ENCODE measurements at places on chromosomes 7 and 10.

- no peak for DNase-seq
Observed at GRCh38 chr10:6640433-6641040, 60.5 kb upstream of the PRKCQ start.

GRCh38 chr10:97737770-97738265 is 890 bp downstream of the ZFYVE27 start:
- DNase-seq, result no peak

DNA sequence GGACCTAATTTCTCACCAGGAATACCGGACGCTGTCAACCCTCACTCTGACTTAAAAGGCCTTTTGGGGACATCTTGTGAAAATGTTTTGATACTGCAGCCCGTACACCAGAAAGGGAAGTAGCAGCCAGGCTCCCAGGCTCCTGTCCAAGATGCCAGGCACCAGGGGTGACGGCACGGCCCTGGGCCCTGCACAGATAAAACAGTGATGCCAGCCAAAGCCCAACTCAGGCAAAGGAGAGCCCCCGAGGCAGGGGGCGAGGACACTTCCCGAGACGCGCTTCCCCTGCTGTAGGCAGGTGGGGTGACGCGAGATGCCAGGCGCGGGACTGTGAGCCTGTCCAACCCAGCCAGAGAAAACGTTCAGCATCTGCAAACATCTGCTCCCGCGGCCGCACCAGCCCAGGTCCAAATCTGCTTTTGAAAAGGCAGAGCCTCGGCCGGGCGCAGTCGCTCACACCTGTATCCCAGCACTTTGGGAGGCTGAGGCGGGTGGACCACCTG is 15.7 kb downstream of the ZFAND2A start:
- no peak for DNase-seq

DNA sequence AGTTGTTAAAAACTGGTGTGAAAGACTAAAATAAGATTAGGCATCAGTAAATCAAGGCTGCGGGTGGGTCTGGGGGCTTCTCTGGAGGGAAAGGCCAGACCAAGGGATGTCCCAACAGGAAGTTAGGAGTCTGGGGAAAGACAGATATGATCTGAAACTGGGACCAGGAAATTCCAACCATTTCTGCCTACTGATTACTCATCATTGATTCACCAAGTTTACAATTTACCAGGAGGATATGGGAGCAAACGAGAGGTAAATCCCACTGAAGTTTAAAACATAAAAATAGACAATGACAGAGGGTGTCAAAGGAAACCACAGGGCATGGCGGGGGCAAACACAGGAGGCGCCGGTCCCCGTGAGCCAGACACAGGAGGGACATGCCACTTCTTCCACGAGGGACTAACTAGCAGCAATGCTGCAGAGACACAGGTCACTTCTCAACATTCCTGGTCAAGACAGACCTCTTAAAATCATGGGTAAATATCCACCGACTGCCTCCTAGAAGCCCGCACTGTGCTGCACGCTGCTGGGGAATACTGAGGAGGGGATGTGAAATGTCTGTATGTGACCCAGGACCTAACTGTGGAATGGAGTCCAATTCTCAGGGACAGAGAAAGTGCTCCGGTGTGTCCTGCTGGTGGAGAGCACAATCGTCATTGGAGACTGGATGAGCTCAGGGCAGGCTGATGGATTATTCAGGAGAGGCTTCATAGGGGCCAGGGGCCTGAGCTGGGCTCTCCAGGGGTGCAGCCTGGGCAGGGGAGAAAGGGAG is 153.4 kb upstream of the KLF14 start:
- no peak for DNase-seq

GRCh38 chr7:1040790-1041189 is 3.6 kb upstream of the GPR146 start:
- no peak for DNase-seq

- no peak for DNase-seq
Observed at GRCh38 chr7:28130277-28130676, 50.3 kb downstream of the JAZF1 start.

GRCh38 chr7:3548815-3549214 is 247.8 kb downstream of the SDK1 start:
- DNase-seq, result no peak

- no peak for DNase-seq
Observed at GRCh38 chr7:12028508-12028907, 182.6 kb upstream of the TMEM106B start.

DNA sequence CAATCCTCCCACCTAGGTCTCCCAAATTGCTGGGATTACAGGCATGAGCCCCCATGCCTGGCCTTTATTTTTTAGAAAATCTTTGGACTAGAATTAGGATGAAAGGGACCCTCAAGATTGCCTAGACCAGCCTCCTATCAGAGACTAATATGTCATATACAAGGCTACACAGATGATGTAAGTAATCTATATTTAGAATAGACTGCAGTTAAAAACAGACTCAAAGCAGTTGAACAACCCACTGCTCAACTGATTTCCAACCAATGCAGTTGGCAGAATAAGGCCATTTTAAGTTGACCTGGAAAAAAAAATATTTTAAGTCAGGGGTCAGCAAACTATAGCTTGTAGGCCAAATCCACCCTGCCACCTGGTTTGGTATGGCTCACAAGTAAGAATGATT is 27.7 kb downstream of the PSPH start:
- DNase-seq, result no peak

GRCh38 chr7:138854115-138854645 is 56.2 kb upstream of the ATP6V0A4 start:
- no peak for DNase-seq

- no peak for DNase-seq
Observed at GRCh38 chr10:122029499-122030199, 40.7 kb downstream of the TACC2 start.

- DNase-seq, result no peak
Observed at GRCh38 chr10:74880041-74880440, 53.6 kb downstream of the KAT6B start.

GRCh38 chr10:110209926-110210673 is 2.7 kb downstream of the MXI1 start:
- no peak for DNase-seq

GRCh38 chr10:68231106-68231816 is 652 bp downstream of the ATOH7 start:
- no peak for DNase-seq

GRCh38 chr7:157495594-157495993 is 158.8 kb downstream of the DNAJB6 start:
- no peak for DNase-seq

DNA sequence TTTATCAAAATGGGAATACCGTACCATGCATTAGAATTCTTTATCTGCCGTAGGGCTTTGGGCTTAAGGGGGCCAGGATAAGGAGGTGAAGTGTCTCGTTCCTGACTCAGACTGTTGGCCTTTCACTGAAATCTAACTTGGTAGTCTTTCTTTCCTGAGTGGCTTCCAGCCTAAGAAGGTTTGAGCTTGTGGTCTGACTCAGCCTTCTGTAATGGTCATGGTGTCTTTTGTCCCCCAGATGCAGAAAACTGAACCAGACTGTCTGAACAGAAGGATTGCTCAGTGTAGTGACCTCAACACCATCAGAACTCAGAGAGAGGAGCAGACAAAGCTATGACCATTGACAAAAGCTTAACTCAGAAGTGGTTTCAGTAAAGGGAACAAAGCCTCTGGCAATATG is 39.5 kb downstream of the WNT2 start:
- DNase-seq, result no peak

GRCh38 chr7:143233816-143234532 is 12.1 kb downstream of the TAS2R40 start:
- no peak for DNase-seq

- DNase-seq, result no peak
Observed at GRCh38 chr10:87656431-87657072, 3.1 kb upstream of the PAPSS2 start.

DNA sequence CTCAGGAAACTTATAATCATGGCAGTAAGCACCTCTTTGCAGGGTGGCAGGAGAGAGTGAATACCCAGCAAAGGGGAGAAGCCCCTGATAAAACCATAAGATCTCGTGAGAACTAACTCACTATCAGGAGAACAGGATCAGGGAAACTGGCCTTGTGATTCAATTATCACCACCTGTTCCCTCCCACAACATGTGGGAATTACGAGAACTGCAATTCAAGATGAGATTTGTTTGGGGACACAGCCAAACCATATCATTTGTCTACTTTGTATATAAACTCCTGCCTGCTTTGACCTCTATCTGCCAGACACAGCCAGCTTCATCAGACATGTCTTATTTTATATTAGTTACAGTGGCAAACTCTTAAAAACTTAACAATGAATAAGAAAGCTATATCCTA is 50.4 kb downstream of the ARMC3 start:
- no peak for DNase-seq

GRCh38 chr7:46230990-46231305 is 309.9 kb upstream of the IGFBP3 start:
- DNase-seq, result no peak

- no peak for DNase-seq
Observed at GRCh38 chr10:32050177-32050576, 6.0 kb downstream of the KIF5B start.

DNA sequence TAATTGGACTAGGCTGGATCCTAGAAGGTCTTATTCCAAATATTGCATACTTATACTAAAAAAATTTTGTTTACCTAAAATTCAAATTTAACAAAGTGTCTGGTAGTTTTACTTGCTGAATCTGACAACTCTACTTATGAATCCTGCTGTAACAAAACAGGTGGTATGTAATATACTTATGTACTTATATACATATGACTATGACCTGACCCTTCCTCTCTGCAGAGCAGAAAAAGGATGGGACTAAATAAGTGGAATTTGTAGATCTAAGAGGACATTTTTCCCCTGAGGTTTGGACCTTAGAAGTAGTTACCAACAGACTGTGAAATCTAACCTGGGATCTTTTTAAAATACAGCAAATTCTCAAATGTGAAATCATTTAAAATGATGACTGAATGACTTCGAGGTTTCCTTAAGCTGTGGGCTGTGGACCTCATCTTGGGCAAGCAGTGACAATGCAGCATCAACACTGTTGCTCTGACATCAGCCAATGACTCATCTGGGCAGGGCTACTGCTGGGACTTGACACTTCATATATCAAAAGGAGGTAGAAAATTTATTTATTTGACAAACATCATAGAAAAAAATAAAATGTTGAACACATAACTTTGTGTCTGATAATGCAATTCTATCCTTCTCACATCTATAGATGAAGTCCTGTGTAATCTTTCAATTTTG is 73.6 kb downstream of the RELN start:
- no peak for DNase-seq

DNA sequence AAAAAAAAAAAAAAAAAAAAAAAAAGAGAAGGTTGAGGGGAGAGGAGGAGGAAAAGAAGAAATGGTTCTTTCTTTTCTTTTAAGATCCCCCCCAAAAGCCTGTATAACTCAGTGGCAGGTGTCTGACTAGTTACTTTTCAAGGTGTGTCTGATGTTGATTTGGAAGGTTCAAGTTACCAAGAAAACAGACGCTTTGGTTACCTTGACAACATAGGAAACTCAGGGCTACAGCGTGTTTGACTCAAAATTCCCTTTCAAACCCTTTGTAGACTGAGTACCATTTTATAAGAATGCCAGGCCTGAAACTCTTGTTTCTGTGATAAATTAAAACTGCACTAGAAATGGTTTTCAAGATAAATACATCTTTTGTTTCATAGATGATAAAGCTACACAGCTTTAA is 286.8 kb downstream of the SKIDA1 start:
- DNase-seq, result no peak

- DNase-seq, result no peak
Observed at GRCh38 chr7:138167222-138167621, 91.0 kb downstream of the AKR1D1 start.

DNA sequence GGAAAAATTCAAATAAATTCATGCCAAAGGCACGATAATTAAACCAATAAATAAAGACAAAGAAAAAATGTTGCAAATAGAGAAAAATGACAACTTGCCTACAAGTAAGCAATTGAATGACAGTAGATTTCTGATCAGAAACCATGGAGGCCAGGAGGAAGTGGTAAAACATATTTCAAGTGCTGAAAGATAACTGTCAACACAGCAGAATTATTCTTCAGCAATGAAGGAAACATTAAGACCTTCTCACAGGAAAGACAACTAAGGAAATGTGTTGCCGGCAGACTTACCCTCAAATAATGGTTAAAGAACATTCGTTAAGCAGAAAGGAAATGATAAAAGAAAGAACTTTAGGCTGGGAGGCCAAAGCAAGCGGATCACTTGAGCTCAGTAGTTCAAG is 30.4 kb downstream of the RUNDC3B start:
- no peak for DNase-seq

DNA sequence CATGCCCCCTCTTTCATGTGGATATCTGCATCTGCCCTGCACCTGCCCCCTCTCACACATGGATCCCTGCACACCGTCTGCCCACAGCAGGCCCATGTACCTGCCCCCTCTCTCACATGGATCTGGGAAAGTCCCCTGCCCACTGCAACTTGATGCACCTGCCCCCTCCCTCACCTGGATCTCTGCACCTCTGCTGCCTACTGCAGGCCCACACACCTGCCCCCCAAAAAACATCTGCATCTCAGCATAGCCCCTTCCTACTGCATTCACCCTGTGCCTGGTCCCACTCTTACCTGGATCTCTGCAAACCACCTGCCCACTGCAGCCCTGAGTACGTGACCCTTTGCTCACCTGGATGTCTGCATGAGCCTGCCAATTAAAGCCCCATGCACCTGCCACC is 479.8 kb downstream of the PTPRN2 start:
- DNase-seq, result no peak

GRCh38 chr7:149856583-149856982 is 17.2 kb upstream of the ATP6V0E2 start:
- DNase-seq, result no peak

DNA sequence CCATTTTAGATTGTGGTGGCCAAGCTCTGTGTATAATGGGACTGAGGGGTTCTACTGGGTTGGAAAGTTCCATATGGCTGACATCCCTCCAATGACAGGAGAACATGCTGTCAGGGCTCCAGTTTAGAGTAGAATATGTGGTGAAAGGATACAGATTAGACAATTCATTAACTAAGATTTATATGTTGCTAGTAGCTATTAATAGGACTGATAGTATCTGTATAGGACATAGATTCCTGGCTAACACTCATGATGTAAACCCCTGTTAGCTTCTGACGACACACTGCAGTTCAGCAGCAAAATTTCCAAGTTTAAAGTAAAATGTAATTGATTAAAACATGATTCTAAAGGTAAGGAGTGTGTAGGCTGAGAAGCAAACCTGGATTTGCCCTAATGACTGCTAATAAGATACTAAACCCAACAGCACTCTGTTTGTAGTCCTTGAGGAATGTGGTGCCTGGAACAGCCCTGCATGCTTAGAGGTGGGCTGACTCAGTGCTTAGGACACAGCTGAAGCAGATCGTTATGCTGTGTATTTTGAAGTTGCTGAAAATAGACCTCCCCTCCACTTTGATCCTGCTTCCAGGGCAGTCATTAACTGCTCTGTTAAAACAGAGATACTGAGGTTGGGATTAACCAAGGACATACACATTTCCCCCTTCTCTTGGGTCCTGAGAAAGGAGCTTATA is 1129.6 kb downstream of the SORCS3 start:
- no peak for DNase-seq

Data from T-helper 2 cell (primary cell).